ENCODE measurements at places on chromosomes 7 and 10.
A peak's percentile ranks its signal among the peaks of the same experiment; 100 is the strongest.

DNA sequence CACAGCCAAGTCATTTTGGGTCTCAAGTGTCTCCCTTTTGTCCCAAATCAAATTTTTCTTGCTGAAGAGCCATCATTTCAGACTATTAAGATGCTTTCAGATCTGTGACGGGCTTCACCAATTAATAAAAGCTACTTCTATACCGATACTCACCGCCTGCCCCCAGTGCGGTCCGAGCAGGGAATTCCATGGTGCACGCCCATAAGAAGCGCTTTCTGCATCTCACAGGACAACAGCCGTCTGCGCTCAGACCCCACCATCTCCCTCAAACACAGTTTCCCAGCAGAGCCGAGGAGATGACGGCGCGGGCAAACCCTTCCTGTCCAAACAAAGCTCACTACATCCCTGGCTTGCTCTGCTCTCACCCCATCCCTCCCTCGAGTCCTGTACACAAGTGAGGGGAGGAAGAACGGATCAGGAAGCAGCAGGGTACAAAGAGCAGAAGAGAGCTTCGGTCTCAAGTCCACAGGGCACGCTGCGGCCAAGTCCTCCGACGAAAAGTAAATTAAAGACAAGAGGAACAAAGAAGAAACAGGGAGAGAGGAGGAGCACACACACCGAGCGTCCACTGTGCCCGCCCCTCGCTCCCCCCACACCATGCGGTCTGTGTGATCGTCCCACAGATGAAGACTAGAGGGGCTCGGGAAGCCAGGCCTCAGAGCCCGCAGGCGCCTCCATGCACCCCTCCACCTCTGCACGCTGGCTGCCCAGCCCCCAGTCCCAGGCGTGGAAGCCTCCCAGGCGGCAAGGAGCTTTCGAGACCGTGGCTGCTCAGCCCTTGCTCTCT lies 121.9 kb downstream of the MAD1L1 start:
- DNase-seq = peak; percentile 49
- H3K27ac ChIP-seq = peak overlapping the region; percentile 77
- H3K36me3 ChIP-seq = no peaks in the 10 kb centered on the region
- H3K4me3 ChIP-seq = no peak overlapping the region

- H3K27me3 ChIP-seq = no peaks in the 10 kb centered on the region
- H3K36me3 ChIP-seq = no peaks in the 10 kb centered on the region
- no peak overlapping the region for H3K4me3 ChIP-seq
- peaks cover 3% of the 10 kb centered on the region for H3K4me1 ChIP-seq
- H3K27ac ChIP-seq = no peak overlapping the region
These were observed 8.0 kb upstream of the ALDH18A1 start for GRCh38 chr10:95664543-95664942.

GRCh38 chr10:27621461-27621860 lies 117.4 kb downstream of the RAB18 start:
- peaks cover 4% of the 10 kb centered on the region for H3K4me1 ChIP-seq
- no peaks in the 10 kb centered on the region for H3K36me3 ChIP-seq
- H3K27me3 ChIP-seq = no peaks in the 10 kb centered on the region
- H3K27ac ChIP-seq = peak overlapping the region; percentile 40
- no peak overlapping the region for H3K4me3 ChIP-seq

DNA sequence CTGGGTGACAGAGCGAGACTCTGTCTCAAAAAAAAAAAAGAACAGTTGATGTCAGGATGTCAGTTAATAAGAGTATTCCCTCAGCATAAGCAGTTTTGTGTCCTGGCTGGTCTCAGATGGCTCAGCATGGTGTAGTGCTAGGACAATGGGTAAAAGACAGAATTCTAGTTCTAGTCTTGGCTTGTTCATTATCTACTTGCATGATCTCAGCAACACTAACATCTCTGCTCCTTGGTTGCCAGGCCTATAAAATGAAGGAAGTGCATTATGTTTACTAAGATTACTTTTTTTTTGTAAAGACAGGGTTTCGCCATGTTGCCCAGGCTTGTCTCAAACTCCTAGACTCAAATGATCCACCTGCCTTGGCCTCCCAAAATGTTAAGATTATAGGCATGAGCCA lies 84.3 kb upstream of the SP8 start:
- H3K36me3 ChIP-seq = no peaks in the 10 kb centered on the region
- H3K27me3 ChIP-seq = no peaks in the 10 kb centered on the region
- H3K27ac ChIP-seq = no peak overlapping the region
- no peaks in the 10 kb centered on the region for H3K4me1 ChIP-seq
- no peak for DNase-seq

DNA sequence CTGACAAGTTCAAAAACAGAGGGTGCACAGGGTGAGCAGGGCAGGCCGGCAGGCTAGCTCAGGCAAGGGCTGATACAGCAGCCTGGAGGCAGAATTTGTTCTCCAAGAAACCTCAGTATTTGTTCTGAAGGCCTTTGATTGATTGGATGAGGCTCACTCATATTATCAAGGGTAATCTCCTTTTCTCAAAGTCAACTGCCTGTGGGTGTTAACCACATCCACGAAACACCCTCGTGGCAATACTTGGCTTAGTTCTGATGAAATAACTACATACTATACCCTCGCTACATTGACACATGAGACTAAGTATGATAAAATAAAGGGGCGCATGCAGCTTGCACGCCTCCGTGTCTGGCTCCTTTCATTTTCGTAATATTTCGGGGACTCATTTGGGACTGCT lies 4.4 kb upstream of the PPP2R2D start:
- no peaks in the 10 kb centered on the region for H3K36me3 ChIP-seq
- peaks cover 6% of the 10 kb centered on the region for H3K4me1 ChIP-seq
- H3K27me3 ChIP-seq = no peaks in the 10 kb centered on the region
- no peak for DNase-seq
- H3K27ac ChIP-seq = no peak overlapping the region

GRCh38 chr7:27123007-27123476 lies 7.5 kb downstream of the HOXA4 start:
- DNase-seq = no peak
- H3K4me1 ChIP-seq = peaks cover 11% of the 10 kb centered on the region
- H3K27ac ChIP-seq = peak overlapping the region; percentile 89

Measured in hepatocyte (in vitro differentiated cells).